Natural killer cell (primary cell): ENCODE measurements at places on chromosomes 2 and 18. TPM values are rescaled to one million over a fixed set of nuclear protein-coding genes. Genes with fewer than 3 reads are reported as not detected.

The FAM237A gene
- total RNA-seq: not detected

The LYPD6 gene
- not detected for total RNA-seq

The CWC22 gene
- 16.1 TPM for total RNA-seq

The KDM3A gene
- total RNA-seq: 195 TPM

The CCDC141 gene
- 2.0 TPM for total RNA-seq

The TMEM247 gene
- not detected for total RNA-seq
